ENCODE measurements at places on chromosomes 4 and X.
A peak's percentile ranks its signal among the peaks of the same experiment; 100 is the strongest.

DNA sequence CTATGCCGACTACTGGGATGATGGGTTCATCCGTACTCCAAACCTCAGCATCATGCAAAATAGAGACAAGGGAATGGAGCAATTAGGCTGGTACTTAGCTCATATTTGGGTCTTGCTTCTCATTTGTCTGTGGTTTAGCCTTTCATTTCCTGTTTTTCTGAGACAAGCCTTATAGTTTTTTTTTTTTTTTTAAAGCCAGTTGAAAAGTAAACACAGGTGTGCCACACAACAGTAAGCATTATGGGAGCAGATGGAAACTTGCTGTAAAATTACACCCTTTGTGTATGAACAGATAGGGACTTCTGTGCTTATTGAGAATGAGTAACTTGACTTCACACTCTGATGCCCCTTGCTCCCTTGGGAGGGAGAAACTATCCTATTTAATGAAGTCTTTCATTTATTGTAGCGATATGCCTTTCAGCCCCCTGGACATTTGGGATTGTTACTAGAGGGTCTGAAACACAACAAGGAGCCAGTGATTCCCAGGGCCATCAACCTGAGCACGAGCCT lies 13.7 kb downstream of the RASSF6 start:
- DNase-seq, result peak; percentile 88

DNA sequence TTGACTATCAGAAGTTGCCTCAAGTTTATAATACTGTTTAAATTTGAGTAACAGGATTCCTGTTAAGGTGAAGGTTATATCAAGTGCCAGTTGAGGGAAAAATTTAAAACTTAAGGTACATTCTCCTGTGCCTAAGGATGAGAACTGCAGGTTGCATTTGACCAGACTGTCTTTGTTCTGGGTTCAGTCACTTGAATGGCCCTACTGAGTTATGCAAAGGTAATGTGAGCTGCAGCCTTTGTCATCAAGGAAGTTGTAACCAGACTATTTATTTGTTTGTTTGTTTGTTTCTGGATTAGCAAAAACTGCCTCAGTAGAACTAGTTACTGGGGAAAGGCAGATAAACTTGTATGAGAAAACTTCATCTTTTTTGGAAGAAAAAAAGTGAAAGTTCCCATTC lies 131.9 kb downstream of the ATOH1 start:
- no peak for DNase-seq

DNA sequence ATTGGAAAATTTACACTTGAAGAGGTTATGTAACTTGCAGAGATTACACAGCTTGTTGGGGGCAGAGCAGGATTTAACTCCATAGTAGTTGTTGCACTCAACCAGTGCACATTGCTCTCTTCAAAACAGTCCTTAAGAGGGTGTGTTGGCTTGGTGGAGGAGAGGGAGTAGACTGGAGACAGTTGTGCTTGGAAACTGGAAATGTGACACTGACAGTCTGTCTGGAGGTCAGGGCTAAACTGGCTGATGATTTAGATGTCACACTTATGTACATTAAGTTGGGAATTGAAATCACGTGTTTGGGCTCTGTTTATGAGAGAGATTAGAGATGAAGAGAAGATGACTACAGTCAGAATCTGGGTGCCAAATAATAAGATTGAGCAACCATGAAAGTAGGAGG lies 32.9 kb downstream of the CCSER1 start:
- no peak for DNase-seq

DNA sequence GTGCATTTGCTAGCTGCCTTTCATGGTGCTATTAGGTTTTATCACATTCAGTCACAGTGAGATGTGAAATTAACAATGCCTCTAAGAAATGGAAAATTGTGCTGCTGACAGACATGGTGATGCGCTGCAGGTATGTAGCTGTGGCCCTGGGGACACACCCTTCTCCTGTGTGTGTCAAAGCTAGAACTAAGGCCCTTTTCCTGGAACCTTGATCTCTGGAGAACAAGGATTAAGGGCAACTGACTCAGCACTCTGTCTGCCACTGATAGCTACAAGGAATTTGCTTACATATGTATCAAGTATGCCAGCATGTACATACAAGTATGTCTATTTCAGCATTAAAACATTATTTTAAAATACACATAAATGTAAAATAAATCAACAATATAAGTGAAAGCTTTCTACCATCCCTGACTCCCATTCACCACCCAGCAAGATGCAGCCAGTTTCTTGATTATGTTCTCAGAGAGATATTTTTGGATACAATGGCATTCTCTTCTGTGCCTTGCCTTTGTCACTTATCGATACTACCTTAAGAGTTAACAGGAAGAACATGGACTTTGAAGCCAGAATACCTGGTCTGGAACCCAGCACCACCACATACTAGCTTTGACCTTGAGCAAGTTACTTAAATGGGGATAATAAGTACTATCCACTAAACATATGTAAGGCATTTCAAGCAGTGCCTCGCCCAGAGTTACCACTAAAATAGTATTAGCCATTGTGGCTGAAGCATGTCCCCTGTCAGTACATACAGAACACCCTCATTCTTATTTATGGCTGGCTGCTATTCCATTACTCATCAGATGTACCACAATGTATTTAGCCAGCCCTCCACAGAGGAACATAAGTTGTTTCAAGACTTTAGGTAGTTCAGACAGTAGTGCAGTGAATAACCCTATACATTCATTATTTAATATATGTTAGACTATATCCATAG lies 68.5 kb downstream of the NPNT start:
- no peak for DNase-seq

GRCh38 chr4:48033825-48034413 lies 17.3 kb downstream of the NIPAL1 start:
- peak; percentile 18 for DNase-seq

DNA sequence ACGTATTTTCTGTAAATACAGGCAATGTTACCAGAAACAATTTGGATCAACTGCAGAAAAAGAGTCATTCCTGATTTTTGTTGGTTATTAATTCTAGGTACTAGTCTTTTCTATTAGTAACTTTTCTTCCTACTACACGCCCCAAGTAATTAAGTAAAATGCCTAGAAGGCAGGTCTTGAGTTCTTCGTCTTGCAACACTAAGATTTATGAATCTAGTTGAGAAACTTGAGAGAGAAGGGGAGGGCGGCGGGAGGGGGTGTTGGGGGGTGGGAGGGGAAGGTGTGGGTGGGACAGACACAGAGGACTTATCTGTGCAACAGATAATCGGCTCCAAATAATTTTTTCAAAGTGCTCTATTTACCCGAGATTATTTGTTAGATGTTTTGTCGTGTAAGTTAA lies 3.0 kb downstream of the RAP2C start:
- no peak for DNase-seq

DNA sequence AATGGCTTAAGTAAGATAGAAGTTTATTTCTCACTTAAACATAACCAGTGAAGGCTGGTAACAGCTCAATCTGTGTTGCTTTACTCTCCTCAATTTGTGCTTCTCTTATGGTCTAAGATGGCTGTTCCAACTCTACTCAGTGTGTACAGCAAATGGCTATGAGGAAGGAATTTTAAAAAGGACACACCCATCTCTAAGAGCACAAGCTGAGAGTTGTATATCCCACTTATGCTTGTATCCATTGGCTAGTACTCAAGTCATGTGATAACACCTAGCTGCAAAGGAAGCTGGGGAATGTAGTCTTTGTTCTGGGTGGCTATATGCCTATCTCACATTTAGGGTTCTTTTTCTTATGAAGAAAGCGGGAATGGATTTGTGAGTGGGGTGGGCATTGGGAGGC lies 63.3 kb downstream of the GPAT3 start:
- no peak for DNase-seq

- DNase-seq, result no peak
Observed at GRCh38 chr4:9800848-9801247, 19.4 kb downstream of the DRD5 start.

DNA sequence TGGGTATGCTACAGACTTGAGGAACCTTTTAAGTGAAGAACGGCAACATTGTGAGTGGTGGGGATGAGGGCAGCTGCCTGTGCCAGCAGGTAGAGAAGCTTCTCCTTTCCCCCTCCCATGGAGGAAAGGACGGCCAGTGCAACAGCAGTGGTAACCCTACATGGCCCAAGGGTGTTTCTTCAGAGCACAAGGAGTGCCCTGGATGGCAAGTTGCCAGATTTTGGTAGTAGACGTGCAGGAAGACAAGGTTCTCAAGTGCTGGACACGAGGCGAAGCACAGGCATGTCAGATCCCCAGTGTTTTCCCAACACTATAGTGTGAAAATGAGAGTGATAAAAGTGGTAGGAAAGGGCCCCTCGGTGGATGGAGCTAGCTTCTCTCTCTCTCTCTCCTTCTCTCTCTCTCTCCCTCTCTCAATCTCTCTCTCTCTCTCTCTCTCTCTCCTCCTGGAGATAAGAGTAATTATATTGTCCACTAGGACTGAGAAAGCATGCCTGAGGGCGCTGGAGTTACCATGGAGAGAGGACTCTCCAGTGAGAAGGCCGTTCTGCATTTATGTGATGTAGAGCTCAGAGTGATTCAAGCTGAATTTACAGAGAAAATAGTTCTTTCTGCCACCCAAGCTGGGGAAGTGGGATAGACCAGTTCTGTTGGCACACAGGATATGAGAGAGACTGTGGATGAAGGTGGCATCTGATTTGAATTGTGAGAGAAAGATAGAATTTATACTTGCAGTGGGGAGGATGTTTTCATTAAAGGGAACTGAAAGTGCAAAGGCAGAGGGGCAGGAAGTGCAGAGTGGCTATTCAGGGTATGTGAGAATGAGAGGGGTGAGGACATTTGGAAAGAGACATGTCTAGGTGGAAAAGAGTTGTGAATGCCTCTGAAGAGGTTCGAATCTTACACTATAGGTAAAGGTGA lies 25.7 kb upstream of the TRPC3 start:
- DNase-seq, result peak; percentile 31
